CD4-positive, alpha-beta T cell treated with Interleukin-17A for 4 hours (primary cell): ENCODE measurements at places on chromosomes 12 and 14.

GRCh38 chr14:37230551-37231194, 32.9 kb downstream of the MIPOL1 start:
- no peak for DNase-seq

GRCh38 chr14:55721353-55721752, 141.3 kb downstream of the KTN1 start:
- no peak for DNase-seq

GRCh38 chr12:98828802-98829600, 183.9 kb downstream of the APAF1 start:
- no peak for DNase-seq

DNA sequence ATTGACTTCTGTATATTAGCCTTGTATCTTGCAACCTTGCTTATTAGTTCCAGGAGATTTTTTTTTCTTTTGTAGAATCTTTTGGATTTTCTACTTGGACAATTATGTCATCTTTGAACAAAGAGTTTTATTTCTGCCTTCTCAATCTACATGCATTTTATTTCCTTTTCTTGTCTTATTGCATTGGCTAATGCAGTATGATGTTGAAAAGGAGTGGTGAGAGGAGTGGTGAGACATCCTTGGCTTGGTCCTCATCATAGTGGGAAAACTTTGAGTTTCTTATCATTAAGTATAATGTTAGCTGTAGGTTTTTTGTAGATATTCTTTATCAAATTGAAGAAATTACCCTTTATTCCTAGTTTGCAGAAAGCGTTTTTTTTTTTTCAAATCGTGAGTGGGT, 80.6 kb downstream of the RFX4 start:
- DNase-seq, result no peak

DNA sequence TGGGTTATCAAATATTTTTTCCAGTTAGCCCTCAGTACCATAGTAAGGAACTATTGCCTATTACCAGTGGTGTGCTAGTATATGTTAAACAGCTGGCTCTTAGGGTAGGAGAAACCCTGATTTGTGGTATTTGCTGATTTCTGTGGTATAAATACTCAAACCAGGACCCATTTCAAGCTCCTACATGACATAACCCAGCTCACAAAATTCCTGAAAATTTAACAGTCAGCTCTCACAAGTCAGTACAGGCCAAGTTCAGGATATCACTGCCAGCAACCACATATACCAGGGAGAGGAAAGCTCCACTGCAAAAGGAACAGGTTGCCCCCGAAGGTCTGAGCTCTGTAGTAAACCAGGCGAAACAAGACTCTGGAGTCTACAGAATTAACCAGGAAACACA, 315.3 kb downstream of the NOVA1 start:
- DNase-seq, result no peak

DNA sequence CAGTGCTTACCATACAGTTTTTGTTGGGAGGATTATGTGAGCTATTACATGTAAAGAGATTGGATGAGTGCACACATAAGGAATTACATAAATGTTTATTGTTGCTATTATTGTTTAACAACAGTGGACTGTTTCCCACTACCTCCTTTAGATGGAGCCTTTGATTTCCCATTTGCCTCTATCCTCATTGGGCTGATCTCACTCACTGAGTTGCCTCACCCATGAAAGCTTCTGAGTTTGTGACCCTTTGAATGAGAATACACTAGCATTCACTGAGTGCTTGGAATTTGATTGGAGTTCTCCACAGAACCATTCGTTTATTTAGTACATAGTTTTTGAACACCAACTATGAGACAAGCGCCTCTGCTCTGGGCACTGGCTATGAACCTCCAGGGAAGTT, 121.0 kb downstream of the HELB start:
- no peak for DNase-seq

DNA sequence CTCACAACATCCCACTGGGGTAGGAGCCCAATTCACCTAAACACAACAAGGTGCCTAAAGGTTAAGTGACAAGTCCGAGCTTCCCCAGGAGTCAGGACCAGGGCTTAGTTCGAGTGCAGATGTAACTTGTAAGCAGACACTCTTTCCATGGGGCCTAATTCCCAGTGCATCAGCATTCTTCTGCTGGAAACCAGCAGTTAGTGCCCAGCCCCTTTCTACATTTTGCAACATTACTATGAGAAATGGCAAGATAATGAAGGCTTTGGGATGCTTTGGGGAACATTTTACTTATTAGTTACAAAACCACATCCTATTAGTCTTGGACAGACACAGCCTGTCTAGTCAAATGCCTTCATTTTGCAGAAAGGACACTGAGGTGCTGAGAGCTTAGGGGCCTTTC, 179.8 kb downstream of the CALM1 start:
- no peak for DNase-seq
